CD4-positive, alpha-beta T cell treated with Interleukin-1 beta for 1 hour (primary cell): ENCODE measurements at places on chromosomes 5 and 9.

GRCh38 chr5:38660194-38660668, 103.8 kb upstream of the LIFR start:
- DNase-seq, result no peak

- DNase-seq, result no peak
Measured at GRCh38 chr5:174553556-174553955, 170.8 kb upstream of the MSX2 start.

DNA sequence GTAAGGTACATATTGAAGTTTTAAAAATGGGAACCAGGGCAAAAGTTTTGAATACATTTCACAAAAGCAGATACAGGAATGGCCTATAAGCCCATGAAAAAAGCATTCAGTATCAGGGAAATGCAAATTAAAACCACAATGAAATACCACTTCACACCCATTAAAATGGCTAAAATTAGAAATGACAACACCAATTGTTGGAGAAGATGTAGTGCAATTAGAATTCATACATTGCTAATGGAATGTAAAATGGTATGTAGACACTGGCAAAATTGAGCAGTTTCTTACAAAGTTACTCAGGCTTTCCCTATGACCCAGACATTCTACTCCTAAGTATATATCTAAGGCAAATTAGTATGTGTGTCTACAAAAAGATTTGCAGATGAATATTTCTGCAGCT, 34.2 kb downstream of the CDC14B start:
- DNase-seq, result no peak

GRCh38 chr5:159657771-159658170, 258.5 kb upstream of the ADRA1B start:
- no peak for DNase-seq
